ENCODE measurements at places on chromosomes 4 and X. TPM values are rescaled to one million over a fixed set of nuclear protein-coding genes. Genes with fewer than 3 reads are reported as not detected.

Gene RAB9B
- total RNA-seq: 0.51 TPM

Gene CHRDL1
- total RNA-seq: not detected

Gene IRF2
- total RNA-seq: 66.2 TPM

Gene CMC4
- 4.7 TPM for total RNA-seq

Gene PPEF2
- 0.35 TPM for total RNA-seq

Gene CCDC110
- total RNA-seq: 0.71 TPM

Gene EDA
- total RNA-seq: not detected

Gene RASL11B
- 0.69 TPM for total RNA-seq

Gene PDLIM3
- total RNA-seq: not detected

DNA sequence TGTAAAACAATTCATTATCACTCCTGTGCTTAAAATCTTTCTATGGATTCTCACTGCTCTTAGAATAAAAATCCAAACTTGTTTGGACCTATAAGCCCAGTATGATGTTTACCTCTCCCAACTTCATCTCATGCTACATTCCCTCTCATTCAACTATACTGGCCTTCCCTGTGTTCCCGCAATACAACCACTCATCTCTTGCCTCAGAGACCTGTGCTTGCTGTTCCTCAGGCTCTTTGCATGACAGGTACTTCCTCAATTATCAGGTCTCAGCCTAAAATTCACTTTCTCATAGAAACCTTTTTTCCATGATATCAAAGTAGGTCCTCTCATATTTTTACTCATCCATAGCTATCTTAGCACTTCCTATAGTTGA, 71.7 kb downstream of the ENOX2 start:
- H3K4me3 ChIP-seq: no peak overlapping the region
- H3K27me3 ChIP-seq: no peaks in the 10 kb centered on the region
- DNase-seq: no peak
- no peaks in the 10 kb centered on the region for H3K36me3 ChIP-seq
- no peak overlapping the region for H3K27ac ChIP-seq

DNA sequence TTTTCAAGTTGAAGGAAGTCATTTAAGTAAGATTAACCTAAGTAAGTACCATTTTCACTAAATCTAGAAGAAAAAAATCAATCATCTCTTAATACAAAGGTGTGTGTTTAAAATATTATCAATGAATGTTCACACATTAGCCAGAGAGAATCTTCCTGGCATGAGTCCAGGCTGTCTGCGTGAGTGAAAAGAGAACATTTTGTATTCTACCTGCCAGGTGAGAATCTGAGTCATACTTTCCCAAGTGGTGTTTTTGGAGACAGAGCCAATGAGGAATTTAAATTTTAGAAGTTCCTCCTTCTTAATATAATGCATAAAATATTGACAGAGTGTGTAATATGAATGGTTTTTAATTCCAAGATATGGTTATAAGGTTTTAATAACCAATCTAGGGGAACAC, 371.8 kb upstream of the NR3C2 start:
- no peaks in the 10 kb centered on the region for H3K4me1 ChIP-seq
- no peak overlapping the region for H3K27ac ChIP-seq
- H3K27me3 ChIP-seq: no peaks in the 10 kb centered on the region

DNA sequence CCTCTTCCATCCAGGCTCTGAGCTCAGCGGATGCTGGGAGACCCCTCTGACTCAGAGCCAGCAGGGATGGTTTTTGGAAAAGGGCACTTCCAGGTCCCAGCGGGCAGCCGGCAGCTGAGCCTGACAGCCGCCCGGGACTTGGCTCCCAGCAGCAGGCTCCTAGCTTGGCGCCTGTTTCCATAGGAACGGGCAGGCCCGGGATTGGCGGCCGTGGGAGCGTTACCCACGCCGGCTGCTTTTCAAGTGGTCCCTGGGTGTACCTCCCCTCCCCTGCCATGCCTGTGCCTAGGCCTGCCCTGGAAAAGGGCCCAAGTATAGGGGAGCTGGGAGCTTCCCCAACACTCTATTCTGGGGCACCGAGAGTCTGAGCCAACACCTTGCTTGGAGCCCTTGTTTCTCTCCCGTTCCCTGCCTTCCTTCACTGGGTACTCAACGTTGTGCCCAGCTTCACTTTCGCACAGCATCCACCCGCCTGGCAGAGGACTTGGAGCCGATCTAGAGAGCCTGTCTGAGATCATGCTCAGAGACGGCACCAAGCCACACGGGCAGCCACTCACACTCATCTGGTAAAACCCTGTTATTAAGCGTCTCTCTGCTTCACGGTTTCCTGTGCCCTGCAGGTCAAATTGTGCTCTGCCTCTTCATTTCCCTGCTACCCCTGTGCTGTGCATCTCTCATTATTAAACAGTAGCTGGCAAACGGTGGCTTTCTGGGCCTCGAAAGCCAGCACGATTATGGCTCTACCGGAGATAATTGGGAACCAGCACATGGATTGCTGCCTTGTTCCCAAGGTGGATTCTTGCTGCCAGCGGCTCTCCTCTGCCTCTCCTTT, 521.5 kb downstream of the BCOR start:
- no peaks in the 10 kb centered on the region for H3K36me3 ChIP-seq
- H3K27me3 ChIP-seq: peaks cover 12% of the 10 kb centered on the region
- no peak overlapping the region for H3K27ac ChIP-seq

GRCh38 chr4:25862411-25863346, at the start of gene SEL1L3:
SEL1L3 (minus strand) TSS chr4:25862988; CDS start chr4:25862836, 152 bp downstream.
- peak within 1 kb of the TSS; percentile 99 for H3K27ac ChIP-seq
- H3K27me3 ChIP-seq: no peaks in the 10 kb centered on the region
- H3K36me3 ChIP-seq: peaks cover 21% of the 10 kb centered on the region
- peak; percentile 68 for DNase-seq

DNA sequence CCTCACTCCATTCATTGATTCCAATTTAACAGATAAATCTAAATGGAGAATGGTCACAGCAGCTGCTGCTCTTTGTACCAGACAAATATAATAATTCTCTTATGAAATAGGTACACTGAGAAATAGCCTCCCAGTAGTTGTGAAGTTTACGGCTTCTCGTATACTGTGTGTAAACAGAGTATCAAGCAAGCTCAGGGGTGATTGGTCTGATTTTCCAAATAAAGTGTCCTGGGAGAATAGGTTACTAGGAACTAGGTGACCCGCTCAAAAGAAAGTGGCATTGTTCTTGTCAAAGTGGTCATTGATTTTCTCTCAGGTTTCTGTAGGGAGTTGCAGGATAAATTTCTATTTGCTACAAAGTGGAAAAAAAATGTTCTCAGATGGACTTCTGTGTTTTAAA, 838.2 kb downstream of the RAPGEF2 start:
- no peaks in the 10 kb centered on the region for H3K4me1 ChIP-seq
- no peak for DNase-seq
- no peaks in the 10 kb centered on the region for H3K27me3 ChIP-seq
- H3K27ac ChIP-seq: no peak overlapping the region

DNA sequence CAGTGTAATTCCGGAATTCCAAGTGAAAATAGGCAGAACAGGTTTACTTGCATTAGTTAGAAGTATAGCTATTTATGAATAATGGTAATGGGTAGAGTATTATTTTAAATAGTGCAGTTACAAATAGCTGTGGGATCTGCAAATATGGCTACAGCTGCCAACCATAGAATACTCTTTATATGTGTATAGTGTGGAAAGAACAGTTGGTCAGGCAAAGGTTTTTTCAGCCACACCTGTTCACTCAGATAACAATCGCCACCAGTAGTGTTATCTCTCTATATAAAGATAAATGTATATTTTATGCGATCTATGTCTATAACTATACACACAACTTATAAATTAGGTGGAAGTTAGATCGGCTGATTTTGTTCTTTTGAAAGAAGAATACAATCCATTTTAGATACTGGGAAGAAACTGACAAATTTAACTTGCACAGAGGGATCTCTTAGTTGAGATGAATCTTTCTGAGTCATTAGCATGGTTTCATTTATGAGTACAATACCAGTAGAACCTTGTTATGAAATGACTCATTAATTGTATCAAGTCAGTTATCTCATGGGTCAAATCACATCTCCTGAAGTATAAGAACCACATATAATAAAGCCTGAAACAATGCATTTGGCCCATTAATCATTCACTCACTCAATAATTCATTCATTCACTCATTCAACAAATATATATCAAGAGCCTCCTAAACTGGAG, 100.9 kb upstream of the NR3C2 start:
- H3K4me1 ChIP-seq: no peaks in the 10 kb centered on the region
- H3K27me3 ChIP-seq: no peaks in the 10 kb centered on the region
- H3K36me3 ChIP-seq: no peaks in the 10 kb centered on the region
- H3K27ac ChIP-seq: no peak overlapping the region

DNA sequence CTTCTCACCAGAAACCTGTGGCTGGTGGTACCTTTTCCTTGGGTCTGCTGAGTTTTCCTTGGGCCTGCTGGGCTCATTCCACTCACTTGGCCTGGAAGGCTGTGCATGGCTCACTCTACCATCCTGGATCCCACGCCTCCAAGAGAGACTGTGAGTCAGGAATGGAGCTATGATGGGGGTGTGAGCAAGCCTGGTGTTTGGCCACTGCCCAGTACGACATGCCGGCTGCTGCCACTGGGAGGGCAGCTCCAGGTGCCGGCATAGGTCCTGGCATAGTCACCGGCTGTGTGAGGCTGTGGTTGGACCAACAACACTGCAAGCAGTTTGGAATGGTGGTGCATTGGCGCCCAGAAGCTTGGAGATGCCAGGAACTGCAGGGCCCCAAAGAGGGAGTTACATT, 721.7 kb downstream of the PCDH18 start:
- no peaks in the 10 kb centered on the region for H3K4me1 ChIP-seq
- no peaks in the 10 kb centered on the region for H3K27me3 ChIP-seq
- no peak overlapping the region for H3K4me3 ChIP-seq

GRCh38 chr4:76311896-76312331, 5.4 kb downstream of the STBD1 start:
- peaks cover 33% of the 10 kb centered on the region for H3K27me3 ChIP-seq
- no peak overlapping the region for H3K4me3 ChIP-seq
- H3K4me1 ChIP-seq: peaks cover 3% of the 10 kb centered on the region

DNA sequence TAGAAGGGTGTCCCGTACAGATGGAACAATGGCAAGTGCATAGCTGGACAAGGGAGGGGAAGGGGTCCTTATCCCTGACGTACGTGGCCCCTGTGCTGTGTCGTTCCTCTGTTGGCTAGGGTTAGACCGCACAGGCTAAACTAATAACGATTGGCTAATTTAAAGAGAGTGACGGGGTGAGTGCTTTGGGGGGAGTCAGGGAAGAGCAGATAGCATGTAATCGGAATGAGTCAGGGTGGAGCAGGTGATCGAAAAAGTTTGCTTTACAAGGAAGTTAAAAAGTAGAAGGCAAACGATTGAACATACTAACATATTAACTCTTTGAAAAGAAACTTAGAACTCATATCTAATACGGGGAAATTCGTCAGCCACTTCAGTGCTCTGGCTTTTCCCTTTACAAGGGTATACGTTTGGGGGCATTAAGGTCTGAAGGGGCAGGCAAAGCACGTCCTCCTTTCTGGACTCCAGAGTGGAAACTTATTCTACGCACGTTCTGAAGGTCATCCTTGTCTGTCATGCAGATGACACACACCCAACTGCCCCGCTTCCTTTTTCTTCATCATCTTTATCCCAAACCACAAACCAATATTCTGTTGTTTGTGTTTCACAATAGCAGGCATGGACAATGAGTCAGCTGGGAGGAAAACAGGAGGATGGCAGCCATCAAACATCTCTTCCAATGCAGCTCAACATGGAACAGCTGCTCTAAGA, 10.2 kb upstream of the CRLF2 start:
- peaks cover 2% of the 10 kb centered on the region for H3K27me3 ChIP-seq
- DNase-seq: no peak

- peaks cover 23% of the 10 kb centered on the region for H3K36me3 ChIP-seq
- H3K27me3 ChIP-seq: no peaks in the 10 kb centered on the region
- no peak overlapping the region for H3K4me3 ChIP-seq
- no peak for DNase-seq
These were observed 49.4 kb downstream of the ARHGEF6 start for GRCh38 chrX:136731207-136731782.

- no peaks in the 10 kb centered on the region for H3K4me1 ChIP-seq
- H3K27ac ChIP-seq: no peak overlapping the region
- H3K4me3 ChIP-seq: no peak overlapping the region
- H3K27me3 ChIP-seq: no peaks in the 10 kb centered on the region
- no peaks in the 10 kb centered on the region for H3K36me3 ChIP-seq
These were observed 14.4 kb downstream of the AR start for GRCh38 chrX:67558267-67558666.

DNA sequence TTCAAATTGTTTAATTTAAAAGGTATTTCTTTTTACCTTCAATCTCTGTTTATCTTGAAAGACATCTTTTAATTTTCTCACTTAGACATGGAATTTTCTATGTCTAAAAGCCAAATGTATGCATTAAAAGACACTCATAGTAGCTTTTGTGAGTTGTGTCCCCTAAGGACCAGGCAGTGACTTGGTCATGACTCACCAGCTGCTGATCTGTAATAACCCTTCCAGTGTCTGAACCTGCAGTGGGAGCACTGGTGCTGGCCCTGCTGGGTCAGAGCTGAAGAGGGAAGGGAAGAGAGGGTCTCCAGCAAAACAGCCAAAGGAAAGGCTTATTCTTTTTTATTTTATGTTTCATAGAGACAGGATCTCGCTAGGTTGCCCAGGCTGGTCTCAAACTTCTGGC, 31.1 kb upstream of the SH3D19 start:
- H3K27me3 ChIP-seq: peaks cover 4% of the 10 kb centered on the region
- no peak for DNase-seq
- H3K4me3 ChIP-seq: no peak overlapping the region
- no peaks in the 10 kb centered on the region for H3K4me1 ChIP-seq

GRCh38 chr4:73252001-73252400, 6.6 kb downstream of the ANKRD17 start:
- H3K4me3 ChIP-seq: no peak overlapping the region
- peaks cover 48% of the 10 kb centered on the region for H3K36me3 ChIP-seq
- peaks cover 56% of the 10 kb centered on the region for H3K4me1 ChIP-seq
- no peak for DNase-seq
- H3K27ac ChIP-seq: no peak overlapping the region
- H3K27me3 ChIP-seq: no peaks in the 10 kb centered on the region

GRCh38 chr4:150849016-150849415, 166.1 kb downstream of the LRBA start:
- H3K27me3 ChIP-seq: no peaks in the 10 kb centered on the region
- peaks cover 67% of the 10 kb centered on the region for H3K36me3 ChIP-seq
- no peak overlapping the region for H3K27ac ChIP-seq
- no peak for DNase-seq
